ENCODE measurements at places on chromosomes 12 and 14. TPM values are rescaled to one million over a fixed set of nuclear protein-coding genes. Genes with fewer than 3 reads are reported as not detected.
A peak's percentile ranks its signal among the peaks of the same experiment; 100 is the strongest.

AGAP2 gene
- total RNA-seq: 27.0 TPM

KRT83 gene
- not detected for total RNA-seq

PPFIA2 gene
- not detected for total RNA-seq

LRRC10 gene
- not detected for total RNA-seq

DDN gene
- total RNA-seq: 0.10 TPM

ZDHHC22 gene
- 12.0 TPM for total RNA-seq

DEPDC4 gene
- 0.82 TPM for total RNA-seq

SLC2A3 gene
- 562 TPM for total RNA-seq

SPIC gene
- total RNA-seq: not detected

SERPINA1 gene
- not detected for total RNA-seq

C12orf57 gene
- total RNA-seq: 225 TPM

SLC17A8 gene
- not detected for total RNA-seq

USP44 gene
- 10.4 TPM for total RNA-seq

OR4L1 gene
- total RNA-seq: not detected

SERPINA12 gene
- not detected for total RNA-seq

EPYC gene
- not detected for total RNA-seq

GPR135 gene
- total RNA-seq: 1.5 TPM

TAS2R30 gene
- total RNA-seq: 1.7 TPM

KRT80 gene
- total RNA-seq: 1.5 TPM

MYH7 gene
- 0.18 TPM for total RNA-seq

TSPAN19 gene
- 0.59 TPM for total RNA-seq

DNA sequence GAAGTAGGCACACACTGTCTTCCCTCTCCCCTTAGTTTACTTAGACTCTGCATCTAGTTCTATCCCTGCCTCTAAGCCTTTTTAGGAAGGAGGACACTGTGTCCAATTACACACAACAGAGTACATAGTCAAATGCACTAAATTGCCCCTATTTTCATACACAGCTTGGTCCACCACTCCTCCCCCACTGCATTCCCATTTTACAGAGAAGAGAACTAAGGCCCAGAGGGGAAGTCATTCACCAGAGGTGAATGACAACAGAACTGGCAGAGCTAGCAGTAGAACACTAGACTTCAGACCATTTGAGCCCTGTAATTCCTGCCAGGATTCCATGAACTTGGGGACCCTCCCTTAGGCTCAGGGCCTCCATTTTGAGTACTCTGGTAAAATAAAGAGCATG, 1.1 kb upstream of the JPH4 start:
- DNase-seq: no peak

DNA sequence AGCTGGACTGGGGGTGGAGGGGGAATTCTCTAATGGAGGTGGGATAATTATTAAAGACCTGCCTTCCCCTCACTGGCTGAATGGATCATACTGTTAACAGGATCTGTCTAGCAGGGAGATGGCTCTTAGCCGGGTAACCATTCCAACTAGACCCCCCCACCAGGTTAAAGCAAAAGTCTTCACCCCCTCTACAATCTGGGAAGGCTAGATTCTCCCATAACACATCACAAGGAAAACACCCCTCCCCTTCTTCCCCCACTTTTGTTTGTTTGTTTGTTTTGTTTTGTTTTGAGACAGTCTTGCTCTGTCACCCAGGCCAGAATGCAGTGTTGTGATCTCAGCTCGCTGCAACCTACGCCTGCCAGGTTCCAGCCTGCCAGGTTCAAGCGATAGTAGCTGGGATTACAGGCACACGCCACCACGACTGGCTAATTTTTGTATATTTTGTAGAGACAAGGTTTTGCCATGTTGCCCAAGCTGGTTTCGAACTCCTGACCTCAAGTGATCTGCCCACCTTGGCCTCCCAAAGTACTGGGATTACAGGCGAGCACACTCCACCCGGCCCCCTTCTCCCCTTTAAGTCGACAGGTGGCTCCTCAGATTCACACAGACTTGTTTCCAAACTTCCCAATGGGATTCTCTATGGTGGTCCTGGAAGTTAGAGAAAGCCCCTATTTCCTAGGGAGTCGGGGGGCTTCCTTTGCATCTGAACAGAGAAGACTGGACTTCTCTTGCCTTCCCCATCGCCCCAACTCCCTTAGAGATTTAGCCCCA, 3.5 kb upstream of the BAZ2A start:
- DNase-seq: no peak

DNA sequence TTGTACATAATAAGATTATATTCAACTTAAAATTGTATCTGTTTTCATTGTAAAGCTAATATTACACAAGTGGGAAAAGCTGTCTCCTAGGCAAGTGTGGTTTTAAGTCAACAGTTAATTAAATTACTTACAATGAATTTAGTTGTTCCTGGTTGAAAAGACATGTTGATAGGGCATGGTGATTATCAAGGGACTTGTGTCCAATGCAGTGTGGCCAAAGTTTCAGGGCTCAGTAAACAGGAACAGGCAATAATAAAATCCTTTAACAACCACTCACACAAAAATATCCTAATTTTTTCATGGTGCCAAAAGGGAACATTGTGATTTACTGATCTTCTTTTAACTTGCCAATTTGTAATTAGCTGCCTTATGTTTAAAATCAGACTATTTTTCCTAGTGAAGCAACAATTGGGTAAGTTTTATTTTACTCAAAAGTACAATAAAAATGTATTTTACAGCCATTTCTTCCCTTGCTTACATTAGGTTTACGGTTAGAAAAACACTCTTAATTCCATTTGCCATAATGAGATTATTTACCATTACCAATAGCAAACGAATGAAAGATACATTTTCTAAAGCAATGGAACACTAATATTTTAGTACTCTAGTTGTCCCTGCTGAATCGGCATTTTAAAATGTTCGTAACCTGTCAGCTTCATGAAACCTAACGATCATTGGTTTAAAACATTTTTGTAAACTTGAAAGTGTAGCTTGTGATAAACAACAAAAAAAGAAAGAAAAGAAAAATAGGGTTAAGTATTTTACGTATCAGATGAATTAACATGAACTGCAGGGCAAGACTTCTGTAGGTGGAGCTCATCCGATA, 1.8 kb upstream of the WNK1 start:
- no peak for DNase-seq

DNA sequence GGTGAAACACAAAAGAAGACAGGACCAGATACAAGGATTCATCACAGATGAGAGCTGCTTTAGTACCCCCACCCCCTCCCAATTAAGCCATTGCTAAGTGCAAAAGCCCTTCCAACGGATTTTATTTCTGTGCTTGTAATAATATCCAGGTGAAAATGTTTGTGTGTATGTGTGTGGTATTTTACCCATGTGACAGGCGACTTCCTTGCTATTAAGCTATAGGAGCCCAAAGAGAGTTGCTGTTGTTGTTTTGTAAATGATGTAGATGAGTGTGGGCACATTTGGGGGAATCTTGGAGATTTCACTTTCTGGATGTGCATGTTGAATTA, 3.2 kb upstream of the HOXC4 start:
- no peak for DNase-seq

- no peak for DNase-seq
Observed at GRCh38 chr14:95464514-95464913, 51.9 kb downstream of the SYNE3 start.

GRCh38 chr14:92340931-92341330, 18.0 kb downstream of the SLC24A4 start:
- no peak for DNase-seq

GRCh38 chr12:78531831-78532458, 332.6 kb upstream of the SYT1 start:
- DNase-seq: no peak

- DNase-seq: no peak
Observed at GRCh38 chr12:130990034-130990433, 36.3 kb downstream of the ADGRD1 start.

DNA sequence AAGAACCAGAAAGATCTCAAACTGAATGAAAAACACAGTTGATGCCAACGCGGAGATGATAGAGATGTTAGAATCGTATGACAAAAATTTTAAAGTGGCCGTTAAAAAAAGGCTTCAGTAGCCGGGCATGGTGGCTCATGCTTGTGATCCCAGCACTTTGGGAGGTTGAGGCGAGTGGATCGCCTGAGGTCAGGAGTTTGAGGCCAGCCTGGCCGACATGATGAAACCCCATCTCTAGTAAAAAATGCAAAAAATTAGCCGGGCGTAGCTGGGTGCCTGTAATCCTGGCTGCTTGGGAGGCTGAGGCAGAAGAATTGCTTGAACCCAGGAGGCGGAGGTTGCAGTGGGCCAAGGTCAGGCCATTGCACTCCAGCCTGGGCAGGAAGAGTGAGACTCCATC, 5.4 kb upstream of the ACVRL1 start:
- DNase-seq: no peak

DNA sequence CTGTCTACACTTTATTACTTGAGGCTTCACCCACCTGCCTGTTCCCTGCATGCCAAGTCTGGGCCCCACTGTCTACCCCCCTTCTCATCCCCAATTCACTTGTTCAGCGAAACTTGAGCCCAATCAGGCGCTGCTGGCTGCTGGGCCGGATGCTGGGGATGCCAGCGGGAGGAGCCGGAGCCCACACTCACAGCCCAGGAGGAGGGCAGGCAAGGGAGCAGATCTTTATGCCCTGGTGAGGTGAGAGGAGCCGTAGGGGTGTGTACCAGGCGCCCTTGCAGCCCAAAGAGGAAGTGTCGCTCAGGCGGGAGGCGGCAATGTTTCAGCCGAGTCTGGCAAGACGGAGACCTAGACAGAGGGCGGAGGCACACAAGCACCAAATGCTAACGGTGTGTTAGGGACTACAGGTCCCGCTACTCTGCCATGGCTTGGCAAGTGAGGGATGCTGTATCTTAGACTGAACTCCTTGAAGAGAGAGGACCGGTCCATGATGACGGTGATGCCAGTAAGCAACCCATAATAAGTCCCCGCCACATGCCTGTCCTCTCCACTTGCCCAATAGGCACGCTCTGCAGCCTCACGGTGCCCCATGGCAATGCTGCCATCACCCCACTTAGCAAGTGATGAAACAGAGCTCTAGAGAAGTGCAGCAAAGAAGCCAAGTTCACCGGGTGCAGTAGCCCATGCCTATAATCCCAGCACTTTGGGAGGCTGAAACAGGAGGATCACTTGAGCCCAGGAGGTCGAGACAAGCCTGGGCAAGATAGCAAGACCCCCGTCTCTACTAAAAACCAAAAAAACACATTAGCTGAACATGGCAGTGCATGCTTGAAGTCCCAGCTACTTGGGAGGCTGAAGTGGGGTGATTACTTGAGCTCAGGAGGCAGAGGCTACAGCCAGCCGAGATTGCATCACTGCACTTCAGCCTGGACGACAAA, 41.6 kb downstream of the LRRC74A start:
- no peak for DNase-seq

- DNase-seq: no peak
Observed at GRCh38 chr12:5984873-5985272, 39.8 kb upstream of the ANO2 start.

GRCh38 chr12:4416276-4416675, 29.3 kb downstream of the FGF6 start:
- DNase-seq: no peak

- no peak for DNase-seq
Observed at GRCh38 chr14:54698966-54699530, 132.1 kb downstream of the SAMD4A start.

DNA sequence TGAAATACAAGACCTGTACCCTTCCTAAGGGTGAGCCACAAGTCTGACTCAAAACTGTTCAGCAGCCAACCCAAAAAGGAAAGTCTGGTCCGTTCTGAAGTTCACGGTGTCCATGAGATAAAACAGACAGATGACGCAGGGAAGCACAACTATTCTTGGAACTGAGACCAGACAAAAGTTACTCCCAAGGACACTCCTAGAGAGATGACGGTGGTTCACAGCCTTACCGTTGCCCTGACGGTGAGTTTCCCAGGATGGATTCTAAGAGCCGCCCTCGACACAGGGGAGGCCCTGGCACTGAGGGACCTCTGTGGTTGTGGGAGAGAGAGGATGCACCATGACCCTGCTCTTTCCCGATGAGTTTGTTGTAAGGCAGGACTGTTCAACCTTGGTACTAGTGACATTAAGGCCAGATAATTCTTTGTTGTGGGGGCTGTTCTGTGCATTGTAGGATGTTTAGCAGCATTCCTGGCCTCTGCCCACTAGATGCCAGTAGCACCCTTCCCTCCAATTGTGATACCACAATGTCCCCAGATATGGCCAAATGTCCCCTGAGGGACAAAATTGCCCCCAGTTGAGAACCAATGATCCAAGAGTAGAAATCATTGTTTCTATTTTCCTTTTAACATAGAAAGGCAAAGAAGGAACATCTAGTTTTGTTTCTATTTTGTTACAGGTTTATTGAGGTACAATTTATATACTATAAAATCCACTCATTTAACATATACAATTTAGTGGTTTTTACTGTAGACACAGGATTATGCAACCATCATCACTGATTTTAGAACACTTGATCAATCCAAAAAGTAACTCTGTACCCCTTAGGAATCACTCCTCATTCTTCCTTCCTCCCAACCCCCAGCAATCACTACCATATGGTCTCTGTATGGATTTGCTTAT, 23.0 kb downstream of the OR10P1 start:
- peak; percentile 21 for DNase-seq

- DNase-seq: no peak
Observed at GRCh38 chr12:119786539-119786938, 90.6 kb downstream of the CIT start.

DNA sequence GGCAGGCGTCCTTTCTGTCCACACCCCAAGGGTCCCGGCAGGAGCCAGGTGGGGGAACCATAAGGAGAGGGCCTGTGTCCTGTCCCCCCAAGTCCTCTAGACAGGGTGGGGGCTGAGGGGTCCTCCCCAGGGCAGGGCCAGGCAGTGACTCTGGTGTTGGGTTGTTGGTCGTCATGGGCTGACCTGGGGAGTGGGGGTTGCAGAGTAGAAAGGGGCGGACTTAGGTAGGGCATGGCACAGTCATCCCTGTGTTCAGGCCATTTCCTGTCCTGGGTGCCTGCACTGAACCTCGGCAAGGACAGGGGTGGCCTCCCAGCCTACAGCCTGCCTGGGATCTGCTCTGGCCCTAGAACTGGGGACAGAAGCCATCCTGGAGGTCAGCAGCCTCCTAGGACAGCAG, 356.2 kb downstream of the TMEM121 start:
- DNase-seq: no peak

GRCh38 chr14:36600431-36600830, 18.0 kb upstream of the NKX2-8 start:
- no peak for DNase-seq

DNA sequence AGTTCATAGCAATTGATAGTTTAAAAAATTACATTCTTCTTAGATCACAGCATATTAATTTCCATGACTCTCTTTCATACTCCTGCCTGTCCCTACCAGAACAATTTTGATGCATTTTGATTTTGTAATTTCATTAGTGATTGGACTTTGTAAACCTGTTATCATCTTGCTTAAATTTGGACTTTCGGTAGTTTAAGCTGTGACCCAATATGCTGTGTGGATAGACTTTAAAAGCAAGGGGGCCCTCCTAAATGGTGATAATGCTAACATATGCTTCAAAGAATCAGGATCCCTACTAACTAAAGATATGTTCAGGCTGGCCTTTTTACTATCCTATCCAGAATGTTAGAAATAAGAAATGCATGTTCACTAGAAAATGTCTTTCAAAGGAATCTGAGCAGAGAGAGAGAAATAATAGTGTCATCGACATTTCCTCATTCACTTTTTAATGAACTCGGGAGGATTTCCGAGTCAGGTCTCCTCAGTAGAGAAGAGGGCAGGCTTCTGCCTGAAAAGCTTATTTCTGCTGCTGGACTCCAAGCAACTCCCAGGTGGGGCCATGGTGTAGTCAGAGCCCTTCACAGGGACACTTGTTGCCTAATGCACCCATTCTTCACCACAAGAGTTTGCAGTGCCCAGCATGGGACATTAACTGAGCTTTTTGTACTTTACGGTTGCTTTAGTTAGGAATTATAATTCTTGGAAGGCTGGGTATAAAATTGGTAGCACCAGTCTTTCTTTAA, 16.7 kb downstream of the SLC38A4 start:
- no peak for DNase-seq

GRCh38 chr12:109731231-109731731, 17.7 kb downstream of the FAM222A start:
- no peak for DNase-seq

All from endothelial cell (in vitro differentiated cells).